Activated naive CD4-positive, alpha-beta T cell treated with anti-CD3 and anti-CD28 coated beads, Interleukin-2, amount 10 ng/mL, durations not matched to agents 7 days and 5 days (primary cell): ENCODE measurements at places on chromosomes 2 and 18.

GRCh38 chr2:231191896-231192872 is 6.2 kb upstream of the ARMC9 start:
- no peak for DNase-seq

GRCh38 chr2:235378944-235379343 is 114.9 kb upstream of the AGAP1 start:
- no peak for DNase-seq

GRCh38 chr18:76545433-76546087 is 50.5 kb upstream of the ZNF516 start:
- no peak for DNase-seq

DNA sequence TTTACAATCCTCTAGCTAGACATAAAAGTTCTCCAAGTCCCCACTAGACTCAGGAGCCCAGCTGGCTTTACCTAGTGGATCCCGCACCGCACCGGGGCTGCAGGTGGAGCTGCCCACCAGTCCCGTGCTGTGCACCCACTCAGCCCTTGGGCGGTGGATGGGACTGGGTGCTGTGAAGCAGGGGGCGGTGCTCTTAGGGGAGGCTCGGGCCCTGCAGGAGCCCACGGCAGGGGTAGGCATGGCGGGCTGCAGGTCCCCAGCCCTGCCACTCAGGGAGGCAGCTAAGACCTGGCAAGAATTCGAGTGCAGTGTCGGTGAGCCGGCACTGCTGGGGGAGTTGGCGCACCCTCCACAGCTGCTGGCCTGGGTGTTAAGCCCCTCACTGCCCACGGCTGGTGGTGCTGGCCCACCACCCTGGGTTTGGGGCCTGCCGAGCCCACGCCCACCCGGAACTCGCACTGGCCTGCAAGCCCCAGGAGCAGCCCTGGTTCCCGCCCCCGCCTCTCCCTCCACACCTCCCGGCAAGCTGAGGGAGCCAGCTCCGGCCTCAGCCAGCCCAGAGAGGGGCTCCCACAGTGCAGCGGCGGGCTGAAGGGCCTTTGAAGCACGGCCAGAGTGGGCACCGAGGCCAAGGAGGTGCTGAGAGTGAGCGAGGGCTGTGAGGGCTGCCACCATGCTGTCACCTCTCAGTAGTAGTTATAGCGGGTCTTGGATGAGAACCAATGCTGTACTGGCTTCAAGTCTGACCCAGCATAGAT is 255.2 kb downstream of the CDH7 start:
- DNase-seq = no peak

DNA sequence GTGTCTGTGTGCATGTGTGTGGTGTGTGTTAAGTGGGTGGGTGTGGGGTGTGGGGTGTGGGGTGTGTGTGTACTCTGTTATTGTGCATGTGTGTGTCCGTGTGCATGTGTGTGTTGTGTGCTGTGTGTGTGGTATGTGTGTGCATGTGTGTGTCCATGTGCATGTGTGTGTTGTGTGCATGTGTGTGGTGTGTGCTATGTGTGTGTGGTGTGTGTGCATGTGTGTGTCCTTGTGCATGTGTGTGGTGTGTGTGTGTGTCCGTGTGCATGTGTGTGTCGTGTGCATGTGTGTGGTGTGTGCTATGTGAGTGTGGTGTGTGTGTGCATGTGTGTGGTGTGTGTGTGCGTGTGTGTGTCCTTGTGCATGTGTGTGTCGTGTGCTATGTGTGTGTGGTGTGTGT is 6.9 kb upstream of the OTOS start:
- no peak for DNase-seq

- no peak for DNase-seq
Measured at GRCh38 chr18:59536166-59536565, 161.1 kb downstream of the CCBE1 start.
